ENCODE measurements at places on chromosomes 6 and 20. TPM values are rescaled to one million over a fixed set of nuclear protein-coding genes. Genes with fewer than 3 reads are reported as not detected.

The FNDC11 gene
- 0.38 TPM for total RNA-seq

The CST7 gene
- total RNA-seq, result 20.5 TPM

The GINS1 gene
- total RNA-seq, result 1.1 TPM

The TBC1D7 gene
- 5.3 TPM for total RNA-seq

The SSTR4 gene
- total RNA-seq, result not detected
